ENCODE measurements at places on chromosomes 1 and 21. TPM values are rescaled to one million over a fixed set of nuclear protein-coding genes. Genes with fewer than 3 reads are reported as not detected.

Gene HEYL
- 50.5 TPM for total RNA-seq

Gene OR10J1
- total RNA-seq, result not detected

Gene LIN28A
- total RNA-seq, result not detected

Gene TMEM51
- 4.1 TPM for total RNA-seq

Gene SHE
- total RNA-seq, result 23.8 TPM

Gene RBP7
- total RNA-seq, result 22.4 TPM

Gene KRTAP13-2
- not detected for total RNA-seq

Gene CDA
- 2.3 TPM for total RNA-seq

Gene RGSL1
- total RNA-seq, result not detected

Gene SASS6
- total RNA-seq, result 2.3 TPM

Gene CFHR4
- total RNA-seq, result not detected

Gene GREM2
- total RNA-seq, result not detected

Gene CASQ2
- total RNA-seq, result 706 TPM

Gene ACKR1
- total RNA-seq, result 4.0 TPM

Gene CYYR1
- total RNA-seq, result 18.8 TPM

Gene MRPS21
- total RNA-seq, result 69.2 TPM

Gene AZIN2
- 6.3 TPM for total RNA-seq

Gene SPRR1B
- not detected for total RNA-seq

Gene BGLAP
- total RNA-seq, result 0.92 TPM

Gene NR1I3
- total RNA-seq, result not detected

Gene RAB25
- not detected for total RNA-seq

Gene HES2
- total RNA-seq, result not detected

Gene ADORA1
- 23.5 TPM for total RNA-seq

Gene HSD3B2
- 0.11 TPM for total RNA-seq

Gene RPL5
- total RNA-seq, result 740 TPM

Gene SLC44A3
- 5.2 TPM for total RNA-seq

Gene VWA5B1
- 0.18 TPM for total RNA-seq

Gene MIXL1
- not detected for total RNA-seq

Gene CSF1
- 22.3 TPM for total RNA-seq

Gene GJB4
- not detected for total RNA-seq

Gene REN
- total RNA-seq, result 2.9 TPM

Gene CD164L2
- total RNA-seq, result not detected

Gene DMBX1
- not detected for total RNA-seq

Gene SERINC2
- 1.3 TPM for total RNA-seq

Gene STIL
- total RNA-seq, result 0.94 TPM

Gene IL20
- total RNA-seq, result not detected

Gene CLCNKB
- total RNA-seq, result 1.9 TPM

Gene LRRC71
- total RNA-seq, result not detected

Gene LIPI
- not detected for total RNA-seq

Gene HUNK
- 0.11 TPM for total RNA-seq

Gene OR2T35
- total RNA-seq, result not detected

Gene TMEM53
- total RNA-seq, result 12.0 TPM

Measured in right cardiac atrium (tissue), 5 donors.